ENCODE measurements at places on chromosomes 5 and 9. TPM values are rescaled to one million over a fixed set of nuclear protein-coding genes. Genes with fewer than 3 reads are reported as not detected.

- no peak for DNase-seq
Observed at GRCh38 chr5:52709167-52709925, 78.4 kb upstream of the ITGA1 start.

GRCh38 chr9:129604766-129605163 lies 16.1 kb downstream of the C9orf50 start:
- no peak for DNase-seq

The NMUR2 gene
- 7.0 TPM for total RNA-seq

GRCh38 chr5:83538786-83539462 lies 67.4 kb downstream of the VCAN start:
- DNase-seq: no peak

DNA sequence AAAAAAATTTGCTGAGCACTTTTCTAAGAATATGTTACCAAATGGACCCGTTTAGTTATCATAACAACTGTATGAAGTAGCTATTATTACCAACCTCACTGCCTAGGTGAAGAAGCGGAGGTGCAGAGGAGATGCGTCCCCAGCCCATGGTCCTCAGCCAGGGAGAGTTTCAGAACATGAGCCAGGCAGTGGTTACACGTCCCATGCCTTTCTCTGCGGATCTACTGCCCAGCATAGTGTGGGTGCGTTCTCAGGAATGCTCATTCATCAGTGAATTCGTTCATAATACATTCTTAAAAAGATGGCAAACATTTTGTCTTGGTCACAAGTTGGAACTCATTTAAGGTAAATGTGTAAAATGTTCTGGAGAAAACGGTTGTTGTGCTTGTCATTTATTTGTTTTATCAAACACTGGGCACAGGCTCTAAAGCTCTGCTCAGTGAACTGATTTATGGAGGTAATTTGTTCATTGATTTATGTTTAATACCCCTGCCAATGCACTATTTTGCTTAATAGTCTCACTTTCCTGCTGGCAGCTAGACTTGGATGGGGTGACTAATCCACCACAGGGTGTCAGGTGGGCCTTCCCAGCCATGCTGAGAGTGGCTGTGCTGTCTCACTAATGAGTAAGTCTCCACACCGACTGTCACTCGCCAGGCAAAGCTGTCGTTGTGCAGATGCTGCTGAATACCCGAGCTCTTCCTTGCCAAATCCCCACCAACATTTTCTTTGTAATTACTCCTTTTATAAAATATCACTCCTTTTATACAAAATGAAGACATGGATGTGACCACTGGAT lies 248.8 kb downstream of the TENT4A start:
- no peak for DNase-seq

DNA sequence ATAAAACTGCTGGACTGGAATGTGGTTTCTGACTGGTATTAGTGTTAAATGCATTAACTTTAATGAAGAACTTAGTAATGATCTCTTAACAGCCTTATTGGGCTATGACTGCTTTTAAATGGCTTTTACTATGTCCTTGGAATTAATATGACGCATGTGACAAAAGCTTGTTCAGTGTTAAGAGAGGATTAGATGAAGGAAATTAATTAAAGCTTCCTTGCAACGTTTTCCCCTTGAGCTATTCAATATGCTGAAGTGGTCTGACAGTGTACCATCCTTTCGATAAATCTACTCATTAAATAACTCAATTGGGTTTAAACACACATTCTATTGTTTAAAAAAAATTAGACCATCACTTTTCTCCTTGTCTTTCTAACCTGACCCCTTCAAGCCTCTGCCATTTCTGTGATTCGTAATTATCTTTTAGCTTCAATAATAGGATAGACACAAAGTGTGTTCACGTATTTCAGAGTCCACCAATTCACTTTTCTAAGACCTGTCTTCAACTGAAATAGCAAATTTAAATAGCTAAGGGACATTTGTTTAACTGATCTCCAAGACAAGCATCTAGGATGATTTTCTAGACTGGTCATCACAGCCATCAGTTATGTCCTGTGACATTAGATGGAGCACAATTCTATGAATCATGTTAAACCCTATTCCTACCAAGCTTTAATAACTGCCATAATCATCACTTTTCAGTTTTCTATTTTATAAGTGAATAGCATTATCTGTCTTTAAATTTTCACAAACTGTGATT lies 1258.0 kb upstream of the CDH9 start:
- DNase-seq: no peak

DNA sequence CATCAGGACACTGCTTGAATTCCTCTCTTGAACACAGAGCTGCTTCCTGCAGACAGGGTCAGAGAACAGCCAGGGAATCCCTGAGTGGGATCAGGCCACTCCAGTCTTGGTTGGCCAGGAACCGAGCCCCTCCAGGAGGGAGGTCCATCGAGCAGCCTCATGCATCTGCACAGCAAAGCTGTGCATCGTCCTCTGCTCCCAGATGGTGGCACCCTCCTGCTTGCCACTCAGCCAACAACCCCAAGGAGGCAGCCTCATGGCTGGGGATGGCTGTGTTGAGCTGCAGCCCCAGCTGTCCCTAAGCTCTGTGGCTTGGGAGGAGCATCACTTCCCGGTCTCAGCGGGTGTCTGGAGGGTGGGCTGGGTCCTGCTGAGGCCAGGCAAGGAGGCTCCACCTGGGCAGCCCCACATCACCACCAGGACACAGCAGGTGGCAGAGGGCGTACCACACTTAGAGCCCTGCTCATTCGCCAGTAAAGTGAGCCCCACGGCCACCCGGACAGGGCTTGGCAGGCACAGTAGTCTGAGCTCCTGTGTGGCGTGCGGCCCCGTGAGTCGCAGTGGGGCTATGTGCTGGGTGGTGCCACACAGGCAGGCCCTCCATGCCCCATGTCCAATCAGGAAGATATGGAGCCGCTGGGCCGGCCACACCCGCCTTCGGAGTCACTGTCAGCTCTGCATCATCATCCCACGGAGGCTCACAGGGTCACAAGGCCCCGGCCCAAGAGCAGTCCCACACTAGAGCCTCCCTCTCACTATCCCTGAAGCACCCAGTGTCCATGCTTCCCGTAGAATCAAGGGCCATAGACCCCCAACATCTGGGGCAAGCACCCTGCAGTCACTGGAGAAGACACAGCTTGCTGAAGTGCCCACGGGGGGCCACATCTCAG lies 11.9 kb downstream of the LPCAT1 start:
- no peak for DNase-seq

GRCh38 chr5:109803854-109804253 lies 114.1 kb downstream of the MAN2A1 start:
- no peak for DNase-seq

Data from prostate gland (tissue), 2 donors.